NB4 (cell line): ENCODE measurements at places on chromosomes 11 and 22.

GRCh38 chr11:128345316-128345715 is 242.0 kb downstream of the ETS1 start:
- DNase-seq, result no peak

GRCh38 chr11:26048271-26048670 is 283.7 kb upstream of the ANO3 start:
- no peak for DNase-seq

DNA sequence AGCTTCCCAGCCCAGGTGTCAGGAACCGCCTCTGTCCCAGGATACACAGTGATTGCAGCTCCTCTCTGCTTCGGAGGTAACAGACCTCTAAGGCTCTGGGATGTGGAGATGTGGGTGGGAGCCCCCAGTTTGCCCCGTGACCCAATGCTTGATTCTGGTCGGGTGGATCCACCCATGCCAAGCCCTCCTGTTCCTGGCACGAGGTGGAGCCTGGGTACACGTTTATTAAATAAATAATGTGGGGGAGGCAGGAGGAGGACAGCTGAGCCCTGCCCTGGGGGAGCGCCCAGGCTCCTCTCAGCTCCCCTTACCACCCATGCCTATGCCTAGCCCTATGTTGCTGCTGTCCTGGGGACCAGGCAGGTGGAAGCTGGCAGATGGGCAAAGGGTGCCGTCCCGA is 16.0 kb downstream of the ARHGEF17 start:
- DNase-seq, result no peak

- peak; percentile 66 for DNase-seq
These were observed 13.2 kb downstream of the POLA2 start for GRCh38 chr11:65274735-65275682.

- DNase-seq, result no peak
These were observed 39.9 kb upstream of the NUP160 start for GRCh38 chr11:47887910-47888569.

DNA sequence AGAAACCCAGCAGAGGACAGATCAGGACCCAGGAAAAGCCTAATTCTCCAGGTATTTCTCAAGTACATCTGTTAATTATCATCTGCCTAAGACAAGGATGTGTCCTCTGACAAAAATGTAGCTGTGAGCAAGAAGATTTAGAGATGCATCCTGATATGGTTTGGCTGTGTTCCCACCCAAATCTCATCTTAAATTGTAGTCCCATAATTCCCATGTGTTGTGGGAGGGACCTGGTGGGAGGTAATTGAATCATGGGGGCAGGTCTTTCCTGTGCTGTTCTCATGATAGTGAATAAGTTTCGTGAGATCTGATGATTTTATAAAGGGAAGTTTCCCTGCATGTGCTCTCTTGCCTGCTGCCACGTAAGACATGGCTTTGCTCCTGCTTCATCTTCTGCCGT is 381.8 kb downstream of the BUD13 start:
- no peak for DNase-seq

DNA sequence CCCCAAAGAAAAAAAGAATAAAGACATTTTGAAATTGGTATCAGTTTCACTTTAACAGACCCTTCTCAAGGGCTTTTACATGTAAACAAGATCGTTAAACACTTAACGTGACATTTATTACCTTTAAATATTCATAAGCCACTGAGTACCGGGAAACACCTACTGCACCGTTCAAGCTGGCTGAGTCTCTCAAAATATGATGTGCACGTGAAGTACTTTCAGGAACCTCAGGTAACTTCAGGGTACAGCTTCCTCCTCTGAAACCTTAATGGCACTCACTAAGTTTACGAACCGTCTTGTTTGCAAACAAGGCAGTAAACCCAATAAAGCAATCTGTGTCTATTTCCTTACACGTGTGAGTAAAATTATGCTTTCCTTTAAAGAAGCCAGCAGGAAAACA is 105.5 kb upstream of the TENM4 start:
- no peak for DNase-seq

DNA sequence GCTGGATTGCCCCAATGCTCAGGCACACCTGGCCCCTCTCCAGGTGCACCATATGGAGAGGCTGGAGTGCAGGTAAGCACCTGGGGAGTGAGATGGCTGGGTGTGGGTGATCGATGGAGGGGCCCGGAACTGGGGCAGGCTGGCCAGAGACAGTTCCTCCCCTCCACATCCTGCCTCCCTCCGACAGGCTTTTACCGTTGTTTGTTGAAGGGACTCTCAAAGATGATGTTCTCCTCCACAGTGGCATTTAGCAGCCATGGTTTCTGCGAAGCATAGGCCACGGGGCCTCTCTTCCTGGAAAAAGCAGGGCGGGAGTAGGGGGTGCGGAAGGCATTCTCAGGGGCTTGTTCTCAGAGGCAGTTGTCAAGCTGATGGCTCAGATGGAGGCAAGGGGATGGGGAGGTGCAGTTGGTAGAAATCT is 25.9 kb upstream of the KCNJ11 start:
- DNase-seq, result no peak

DNA sequence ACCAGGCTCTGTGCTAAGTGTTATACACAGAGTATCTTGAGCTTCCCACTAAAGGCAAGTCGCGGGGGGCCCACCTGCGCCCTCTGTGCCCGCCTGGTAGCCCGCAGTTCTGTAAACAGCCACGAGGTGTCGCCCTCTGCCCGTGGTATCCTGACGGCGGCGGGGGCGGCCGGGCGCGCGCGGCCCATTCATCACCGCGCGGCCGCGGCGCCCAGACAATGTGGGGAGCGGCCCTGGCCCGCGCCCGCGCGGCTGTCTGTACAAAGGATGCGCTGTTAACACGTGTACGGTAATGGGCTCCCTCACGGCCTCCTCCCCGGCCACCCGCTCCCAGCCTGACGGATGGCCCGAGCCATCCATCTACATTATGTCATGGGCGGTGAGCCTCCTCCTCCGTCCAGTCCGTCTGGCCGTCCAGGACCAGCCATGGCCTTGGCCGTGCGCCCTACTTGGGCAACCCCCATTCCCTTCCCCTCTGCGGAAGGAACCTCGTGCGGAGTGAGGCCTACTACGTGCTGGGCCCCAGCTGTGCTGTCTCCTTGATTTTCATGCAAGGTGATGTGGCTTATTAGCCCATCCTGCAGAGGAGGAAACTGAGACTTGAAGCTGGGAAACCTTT is 99.4 kb downstream of the MIAT start:
- peak; percentile 38 for DNase-seq

DNA sequence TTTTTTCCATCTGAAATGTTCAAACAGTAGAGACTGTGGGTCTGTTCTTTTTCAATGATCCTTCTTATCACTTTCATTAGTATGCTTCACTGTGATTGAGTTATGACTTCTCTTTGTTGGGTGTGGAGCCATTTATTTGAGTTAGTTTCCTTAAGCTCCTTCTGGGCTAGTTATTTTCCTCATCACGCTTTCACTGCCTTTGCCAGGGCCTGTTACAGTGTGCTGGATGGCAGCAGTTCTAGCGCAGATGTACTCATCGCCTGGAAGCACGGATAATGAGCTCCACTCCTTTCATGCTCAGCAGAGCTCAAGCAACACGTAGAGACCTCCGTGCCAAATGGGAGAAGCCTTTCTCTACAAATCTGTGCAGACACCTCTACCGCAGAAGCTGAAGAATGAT is 7.0 kb upstream of the ARHGAP42 start:
- no peak for DNase-seq

- peak; percentile 52 for DNase-seq
These were observed 555.8 kb downstream of the BUD13 start for GRCh38 chr11:116217006-116217405.

- DNase-seq, result no peak
These were observed 8.0 kb upstream of the COMT start for GRCh38 chr22:19933341-19934241.

- no peak for DNase-seq
These were observed 27.0 kb upstream of the SLC22A8 start for GRCh38 chr11:63042596-63042995.

- no peak for DNase-seq
These were observed 43.9 kb downstream of the C11orf91 start for GRCh38 chr11:33656768-33657167.

- DNase-seq, result peak; percentile 75
These were observed 36.5 kb upstream of the TOLLIP start for GRCh38 chr11:1345737-1346513.

DNA sequence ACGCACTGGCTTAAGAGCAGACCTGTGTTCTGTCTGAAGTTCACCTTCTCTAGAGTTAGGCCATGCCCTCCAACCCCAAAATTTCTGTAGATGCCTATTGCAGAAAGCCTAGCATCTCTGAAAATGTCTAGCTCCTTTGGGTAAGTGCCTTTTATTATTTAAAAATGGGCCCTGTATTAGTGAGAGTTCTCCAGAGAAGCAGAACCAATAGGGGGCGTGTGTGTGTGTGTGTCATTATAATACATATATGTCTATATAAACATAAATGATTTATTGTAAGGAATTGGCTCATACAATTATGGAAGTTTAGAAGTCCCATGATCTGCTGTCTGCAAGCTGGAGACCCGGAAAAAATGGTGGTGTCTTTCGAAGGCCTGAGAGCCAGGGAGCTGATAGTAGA is 144.7 kb downstream of the TTC17 start:
- DNase-seq, result peak; percentile 11

DNA sequence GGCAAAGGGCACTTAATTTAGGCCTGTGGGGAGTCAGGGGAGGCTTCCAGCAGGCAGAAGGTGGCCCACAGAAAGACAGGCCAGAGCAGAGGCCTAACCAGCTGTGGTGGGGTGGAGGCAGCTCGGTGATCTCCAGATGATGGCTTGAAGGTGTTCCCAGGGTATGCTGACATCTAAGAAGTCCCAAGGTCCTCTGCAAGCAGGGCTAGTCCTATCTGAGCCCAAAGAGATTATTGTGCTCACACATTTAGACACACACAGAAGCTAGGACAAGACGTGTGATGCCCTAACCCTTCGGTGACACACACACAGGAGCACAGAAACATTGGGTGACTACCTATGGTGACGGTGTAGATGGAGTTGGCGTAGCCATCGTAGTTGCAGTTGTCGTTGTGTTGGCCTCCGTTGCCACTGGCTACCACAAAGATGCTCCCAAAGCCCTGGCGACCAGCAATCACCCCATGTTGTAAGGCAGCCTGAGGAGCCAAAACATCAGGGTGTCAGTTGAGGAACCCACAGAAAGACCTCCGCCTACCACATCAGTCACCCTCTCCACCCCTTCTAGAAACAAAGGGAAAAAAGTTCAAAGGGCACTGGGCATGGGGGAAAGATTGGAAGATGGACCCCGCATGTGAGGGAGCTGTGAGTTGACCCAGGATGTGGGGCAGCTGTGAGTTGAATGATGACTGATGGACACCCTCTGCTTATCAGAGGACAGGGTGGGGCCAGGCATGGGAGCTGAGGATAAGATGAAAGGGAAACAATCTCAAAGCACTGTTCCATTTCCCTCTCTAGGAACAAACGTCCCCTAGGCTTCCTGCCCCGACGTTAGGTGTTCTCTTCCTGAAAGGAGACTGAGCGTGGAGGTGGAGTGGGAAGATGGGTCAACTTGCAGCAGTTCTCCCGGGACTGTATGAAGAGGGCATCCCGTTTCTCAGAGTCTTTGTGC is 7.9 kb downstream of the PCSK7 start:
- DNase-seq, result no peak

- peak; percentile 95 for DNase-seq
These were observed 7.6 kb downstream of the CARS1 start for GRCh38 chr11:3049430-3050243.

DNA sequence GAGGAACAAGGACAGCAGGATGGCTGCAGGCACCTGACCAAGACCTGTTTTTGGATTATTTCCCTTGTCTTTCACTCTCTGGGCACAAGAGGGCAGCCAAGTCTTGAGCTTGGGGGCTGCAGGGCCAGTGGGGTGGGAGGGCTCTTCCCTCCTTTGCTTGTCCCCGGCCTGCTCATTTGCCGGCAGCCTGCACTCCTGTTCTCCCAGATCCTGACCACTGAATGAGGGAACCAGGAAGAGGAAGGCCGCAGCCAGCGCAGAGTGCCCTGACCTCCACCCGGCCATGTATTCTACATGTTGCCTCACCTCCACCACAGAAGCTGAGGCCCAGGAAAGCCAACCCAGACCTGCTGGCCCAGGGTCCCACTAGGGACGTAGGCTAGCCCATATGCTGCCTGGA is 15.5 kb upstream of the NNMT start:
- DNase-seq, result peak; percentile 60

DNA sequence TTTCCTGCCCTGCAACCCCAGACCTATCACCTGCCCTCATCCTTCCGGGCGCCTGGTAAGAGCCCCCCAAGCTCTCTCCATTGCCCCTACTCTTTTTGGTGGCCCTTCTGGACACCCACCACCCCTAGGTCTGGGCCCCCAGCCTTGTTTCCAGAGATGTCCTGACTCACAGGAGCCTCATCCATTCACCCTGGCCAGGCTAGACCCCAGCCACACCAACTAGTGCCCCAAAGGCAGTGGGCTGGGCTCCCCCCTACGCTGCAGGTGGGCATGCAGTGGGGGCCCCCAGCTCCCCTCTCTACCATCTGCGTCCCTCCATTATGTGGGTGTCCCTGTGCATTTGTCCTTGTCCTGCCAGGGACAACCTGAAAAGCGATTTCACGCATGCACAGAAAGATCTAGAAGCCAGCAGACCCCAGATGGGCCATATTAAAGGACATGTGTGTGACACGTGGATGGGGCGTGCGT is 1.4 kb downstream of the MRGPRF start:
- DNase-seq, result no peak

GRCh38 chr11:35247428-35247827 is 108.5 kb downstream of the CD44 start:
- no peak for DNase-seq

GRCh38 chr11:14202251-14203196 is 156.5 kb downstream of the RRAS2 start:
- no peak for DNase-seq
